Ureter (tissue), 1 donor: ENCODE measurements at places on chromosomes 16 and 17.

GRCh38 chr17:50681263-50682200, 26.2 kb downstream of the ANKRD40 start:
- DNase-seq: no peak

DNA sequence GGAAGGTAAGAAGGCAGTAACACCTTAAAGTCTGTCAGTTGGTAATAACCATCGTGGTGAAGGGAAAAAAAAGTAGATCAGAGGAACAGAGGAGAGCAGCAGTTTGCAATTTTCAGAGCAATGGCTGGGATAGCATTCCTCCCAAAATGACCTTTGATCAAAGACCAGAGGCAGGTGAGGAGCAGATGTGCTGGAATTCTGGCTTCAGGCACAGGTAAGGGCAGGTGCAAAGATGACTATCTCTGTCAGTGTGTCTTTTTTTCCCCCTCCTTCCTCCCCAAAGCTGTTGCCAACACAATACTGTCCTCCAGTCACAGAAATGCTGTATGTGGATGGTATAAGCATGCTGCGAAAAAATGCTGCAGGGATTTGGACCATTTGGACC, 166.7 kb downstream of the XYLT1 start:
- DNase-seq: no peak

DNA sequence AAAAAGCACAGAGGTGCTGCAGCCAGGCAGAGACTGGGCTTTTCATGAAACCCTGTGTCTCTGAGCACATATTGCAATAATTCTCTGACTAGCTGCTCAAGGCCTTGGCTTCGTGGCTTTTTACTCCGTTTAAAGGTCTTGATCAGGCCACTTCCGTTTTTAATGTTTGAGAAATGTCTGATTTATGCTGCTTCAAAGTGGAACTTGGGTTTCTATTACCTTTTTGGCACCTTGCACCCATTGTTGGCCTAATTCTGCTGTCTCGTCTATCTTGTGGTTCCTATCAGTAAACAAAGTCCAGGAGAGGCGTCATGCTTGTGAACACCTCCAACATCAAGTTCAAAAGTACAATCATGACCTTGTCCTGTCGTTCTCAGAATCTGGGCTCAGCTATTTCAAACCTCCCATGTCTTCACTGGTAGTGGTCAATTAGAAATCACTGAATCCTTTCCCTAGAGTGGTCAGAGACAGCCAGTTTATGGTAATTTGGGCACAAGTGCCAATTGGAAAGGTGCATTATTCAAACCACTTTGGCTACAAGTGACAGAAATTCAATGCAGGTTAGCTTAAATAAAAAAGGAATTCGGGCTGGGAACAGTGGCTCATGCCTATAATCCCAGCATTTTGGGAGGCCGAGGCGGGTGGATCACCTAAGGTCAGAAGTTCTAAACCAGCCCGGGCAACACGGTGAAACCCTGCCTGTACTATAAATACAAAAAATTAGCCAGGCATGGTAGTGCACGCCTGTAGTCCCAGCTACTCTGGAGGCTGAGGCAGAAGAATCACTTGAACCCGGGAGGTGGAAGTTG, 33.3 kb upstream of the METTL9 start:
- no peak for DNase-seq

GRCh38 chr16:86523166-86523740, 12.9 kb downstream of the FOXF1 start:
- DNase-seq: no peak

GRCh38 chr16:87447323-87447722, 45.5 kb downstream of the ZCCHC14 start:
- DNase-seq: no peak

DNA sequence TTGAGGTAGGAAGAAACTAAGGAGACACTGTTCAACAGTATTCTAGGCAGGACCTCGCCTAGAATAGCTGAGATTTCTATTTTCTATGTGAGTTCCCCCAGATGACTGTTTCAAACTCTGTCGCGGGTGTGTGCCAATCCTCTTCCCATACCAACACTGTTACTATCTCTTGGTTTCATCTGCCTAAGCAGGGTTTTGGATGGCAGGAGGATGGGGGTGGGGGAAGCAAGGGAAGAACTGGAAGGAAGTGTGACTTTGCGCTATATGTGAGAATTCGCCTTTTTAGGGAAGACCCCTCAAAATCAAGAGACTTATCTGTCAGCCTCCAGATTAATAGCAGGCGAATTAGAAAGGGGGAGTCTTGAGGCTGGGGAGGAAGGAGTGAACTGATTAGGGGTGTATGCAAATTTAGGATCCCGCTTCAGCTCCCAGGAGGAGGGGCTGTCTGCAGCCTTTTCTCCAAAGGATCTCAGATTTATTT, 521 bp upstream of the G6PC3 start:
- DNase-seq: no peak

- DNase-seq: no peak
Observed at GRCh38 chr16:53198933-53199332, 144.1 kb downstream of the CHD9 start.

DNA sequence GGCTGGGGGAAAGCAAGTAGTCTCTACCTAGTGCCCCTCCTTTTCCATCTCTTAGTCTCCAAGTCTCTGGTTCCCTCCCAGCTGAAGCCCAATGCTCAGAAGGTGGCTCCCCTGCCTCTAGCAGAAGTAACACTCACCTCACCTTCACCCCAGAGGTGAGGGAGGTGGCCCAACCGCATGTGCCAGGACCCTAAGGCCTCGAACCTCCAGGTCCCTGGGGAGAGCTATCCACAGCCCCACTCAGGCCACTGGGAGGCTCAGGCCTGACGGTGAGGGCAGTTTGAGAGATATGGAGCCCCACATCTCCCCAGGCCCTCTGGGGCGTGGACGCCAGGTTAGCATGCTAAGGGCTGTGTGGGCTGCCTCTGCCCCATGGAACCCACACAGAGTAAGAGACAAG, 5.8 kb downstream of the CBLN1 start:
- no peak for DNase-seq

- no peak for DNase-seq
Observed at GRCh38 chr16:4081047-4081446, 35.2 kb downstream of the ADCY9 start.

- no peak for DNase-seq
Observed at GRCh38 chr17:82880620-82881323, 41.0 kb upstream of the ZNF750 start.

- no peak for DNase-seq
Observed at GRCh38 chr17:30176855-30177254, 58.6 kb downstream of the SLC6A4 start.

GRCh38 chr16:68900009-68900408, 56.7 kb downstream of the TANGO6 start:
- no peak for DNase-seq

DNA sequence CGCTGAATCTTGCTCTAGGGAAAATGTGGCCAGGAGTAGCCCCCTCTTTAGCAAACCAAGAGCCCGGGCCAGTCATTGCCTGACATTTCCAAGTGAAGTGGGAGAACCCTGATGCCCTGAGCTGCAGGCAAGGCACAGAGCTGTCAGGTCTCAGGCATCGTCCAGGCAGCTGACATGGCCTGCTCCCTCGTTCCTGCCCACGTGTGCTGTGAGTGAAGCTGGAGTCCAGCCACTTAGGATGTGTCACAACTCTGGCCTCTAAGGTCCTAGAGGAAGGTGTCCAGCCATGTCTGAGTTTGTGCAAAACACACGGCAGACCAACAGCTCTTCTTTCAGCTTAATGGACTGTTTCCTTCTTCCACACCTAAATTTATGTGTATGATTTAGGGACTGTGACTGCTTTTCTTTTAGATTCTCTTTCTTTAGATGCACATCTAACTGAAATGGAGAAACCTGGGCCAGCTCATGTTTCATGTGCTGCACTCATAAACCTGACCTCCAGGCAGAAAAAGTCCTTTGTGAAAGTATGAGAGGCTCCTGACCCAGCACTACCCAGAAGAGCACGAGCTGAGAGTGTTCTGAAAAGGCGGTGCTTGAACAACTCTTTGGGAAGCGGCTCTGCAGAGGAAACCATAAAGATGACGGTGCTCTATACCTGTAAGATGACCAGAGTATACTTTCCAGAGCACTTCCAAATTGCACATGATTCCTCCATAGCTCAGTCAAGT, 14.8 kb upstream of the LIMD2 start:
- no peak for DNase-seq

GRCh38 chr17:50461550-50462132, 7.0 kb downstream of the CHAD start:
- DNase-seq: no peak

DNA sequence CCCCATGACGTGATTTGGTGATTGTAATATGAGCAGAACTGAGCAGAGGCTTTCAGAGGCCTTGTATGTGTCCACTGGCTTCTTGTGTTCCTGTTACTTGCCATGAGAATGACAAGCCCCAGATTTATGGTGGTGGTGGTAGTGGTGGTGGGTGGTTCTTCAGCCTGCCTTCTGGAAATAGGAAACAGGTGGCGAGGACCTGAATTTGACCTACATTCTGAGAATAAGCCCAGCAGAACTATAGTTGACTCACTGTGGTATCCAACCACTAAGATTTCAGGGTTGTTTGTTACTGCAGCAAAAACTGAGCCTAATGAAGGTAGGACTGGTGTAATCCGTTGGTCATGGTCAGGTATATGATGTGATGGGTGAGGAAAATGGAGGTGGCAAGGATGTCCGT, 93.0 kb downstream of the SHISA9 start:
- DNase-seq: no peak

- no peak for DNase-seq
Observed at GRCh38 chr17:59154721-59155438, at the start of gene SKA2. SKA2 (minus strand) TSS chr17:59155186; CDS start chr17:59155163, 23 bp downstream.

DNA sequence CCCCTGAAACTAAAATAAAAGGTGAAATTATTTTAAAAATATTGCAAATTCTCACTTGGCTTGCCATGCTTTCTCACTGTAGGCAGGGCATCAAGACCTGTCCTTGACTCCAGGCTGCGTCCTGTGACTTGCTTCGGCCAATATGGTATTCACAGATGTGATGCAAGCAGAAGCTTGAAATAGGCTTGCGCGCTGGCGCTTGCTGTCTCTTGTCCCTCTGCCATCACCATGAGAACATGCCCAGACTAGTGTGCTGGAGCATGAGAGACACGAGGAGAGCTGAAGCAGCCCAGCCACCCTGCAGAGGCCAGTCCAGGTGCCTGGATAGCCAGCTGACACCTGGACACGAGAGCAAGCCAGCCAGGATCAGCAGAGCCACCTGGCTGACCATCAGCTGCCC, 21.8 kb upstream of the ZKSCAN2 start:
- peak; percentile 53 for DNase-seq

DNA sequence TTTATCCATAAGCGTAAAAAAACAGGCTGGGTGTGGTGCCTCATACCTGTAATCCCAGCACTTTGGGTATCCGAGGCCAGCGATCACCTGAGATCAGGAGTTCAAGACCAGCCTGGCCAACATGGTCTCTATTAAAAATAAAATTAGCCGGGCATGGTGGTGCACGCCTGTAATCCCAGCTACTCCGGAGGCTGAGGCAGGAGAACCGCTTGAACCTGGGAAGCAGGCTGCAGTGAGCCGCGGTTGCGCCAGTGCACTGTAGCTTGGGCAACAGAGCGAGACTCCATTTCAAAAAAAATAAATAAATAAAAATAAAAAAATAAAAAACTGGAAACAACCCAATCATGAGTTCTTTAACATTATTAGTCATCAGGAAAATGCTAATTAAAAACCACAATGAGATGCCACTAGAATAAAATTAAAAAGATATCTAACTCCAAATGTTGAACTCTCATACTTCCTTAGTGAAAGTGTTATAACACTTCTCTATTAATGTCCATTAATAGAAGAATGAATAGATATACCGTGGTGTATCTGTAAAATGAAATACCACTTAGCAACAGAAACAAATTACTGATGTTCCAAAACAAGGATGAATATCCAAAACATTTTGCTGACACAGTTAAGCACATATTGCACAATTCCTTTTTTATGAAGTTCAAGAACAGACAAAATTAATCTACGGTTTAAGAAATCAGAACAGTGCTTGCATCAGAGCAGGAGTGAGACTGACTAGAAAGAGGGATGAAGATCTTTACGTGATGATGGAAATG, 13.1 kb downstream of the MPHOSPH6 start:
- no peak for DNase-seq

- no peak for DNase-seq
Observed at GRCh38 chr17:44004761-44005526, 522 bp downstream of the NAGS start.

- no peak for DNase-seq
Observed at GRCh38 chr17:50765454-50766221, 1.7 kb downstream of the ANKRD40CL start.

DNA sequence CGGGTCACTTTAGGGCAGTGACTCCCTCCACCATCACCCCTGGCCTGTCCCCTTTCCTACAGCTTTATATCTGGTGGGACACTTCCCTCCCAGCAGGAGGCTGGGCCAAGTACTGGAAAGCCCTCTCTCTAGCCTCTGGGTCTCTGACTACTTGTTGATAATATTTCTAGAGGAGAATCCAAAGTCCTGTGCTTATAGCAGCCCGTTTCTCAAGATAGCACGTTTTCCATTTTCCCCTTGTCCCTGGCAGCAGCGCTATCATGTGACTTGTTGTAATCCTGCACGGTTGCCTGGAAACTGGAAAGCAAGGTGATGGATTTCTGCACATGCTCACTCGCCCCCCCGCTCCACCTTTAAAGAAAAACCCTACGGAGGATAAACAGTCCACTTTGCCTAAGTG, 3.3 kb upstream of the AXIN2 start:
- DNase-seq: no peak
